ENCODE measurements at places on chromosomes 3 and 15. TPM values are rescaled to one million over a fixed set of nuclear protein-coding genes. Genes with fewer than 3 reads are reported as not detected.

- peak; percentile 11 for DNase-seq
These were observed 72.9 kb downstream of the RPL39L start for GRCh38 chr3:187066228-187066995.

DNA sequence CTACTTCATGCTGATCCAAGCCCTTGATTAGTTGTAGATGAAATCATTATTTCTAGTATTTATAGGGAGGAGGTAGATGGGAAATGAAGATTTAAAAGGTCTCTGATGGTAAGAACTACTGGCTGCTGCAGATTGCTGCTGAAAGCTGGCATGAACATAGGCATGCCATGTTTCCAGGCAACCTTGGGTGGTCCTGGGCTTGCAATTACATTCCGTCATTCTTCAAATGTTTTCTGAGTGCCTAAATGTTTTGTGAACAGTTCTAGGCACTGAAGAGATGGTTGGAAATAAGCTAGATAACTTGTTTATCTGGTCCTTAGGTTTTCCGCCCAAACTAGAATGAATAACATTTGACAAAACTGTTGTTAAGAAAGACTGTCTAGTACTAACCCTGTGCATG, 95.8 kb downstream of the KCNAB1 start:
- DNase-seq, result no peak

DNA sequence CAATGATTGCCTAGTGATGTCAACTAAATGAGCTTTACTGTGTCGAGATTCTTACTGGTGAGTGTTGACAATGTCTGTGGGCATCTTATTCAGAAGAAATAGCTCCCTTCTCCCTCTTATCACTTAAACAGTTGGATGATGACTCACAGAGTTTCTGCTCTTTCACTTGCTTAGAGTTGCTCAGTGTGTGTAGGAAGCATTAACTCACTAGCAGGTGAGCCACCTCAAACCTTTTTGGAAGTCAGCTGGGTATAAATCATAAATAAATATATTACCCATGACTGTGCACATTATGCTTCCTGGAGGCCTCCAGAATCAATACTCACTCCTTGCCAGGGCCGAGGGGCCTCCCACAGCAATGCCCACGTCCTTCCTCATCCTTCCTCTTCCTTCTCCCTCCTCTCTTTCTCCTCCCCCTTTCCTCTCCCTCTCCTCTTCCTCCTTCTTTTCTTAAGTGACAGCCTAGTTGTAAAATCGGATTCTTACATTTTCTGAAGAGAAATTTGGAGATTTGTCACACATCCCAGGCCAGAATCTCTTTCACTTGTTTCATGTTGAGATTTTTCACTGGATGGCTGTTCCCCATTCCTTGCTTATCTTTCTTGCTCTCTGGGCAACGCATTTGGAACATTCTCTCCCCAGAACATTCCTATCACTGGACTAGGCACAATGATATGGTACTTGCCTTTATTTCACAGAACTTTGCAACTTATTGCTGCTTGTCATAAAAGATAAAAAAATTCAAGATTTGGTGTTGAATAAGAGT, 17.5 kb downstream of the SHC4 start:
- peak; percentile 90 for DNase-seq

- DNase-seq, result no peak
These were observed 2.1 kb downstream of the ZNF609 start for GRCh38 chr15:64462492-64462891.

The ESYT3 gene
- polyA plus RNA-seq, result 0.03 TPM

The DET1 gene
- 5.6 TPM for polyA plus RNA-seq

- no peak for DNase-seq
These were observed 219.9 kb downstream of the GAP43 start for GRCh38 chr3:115843206-115843605.

The SCG3 gene
- 0.02 TPM for polyA plus RNA-seq

The IRAK2 gene
- 6.9 TPM for polyA plus RNA-seq

The SAXO2 gene
- polyA plus RNA-seq, result 0.14 TPM

The ERICH6 gene
- not detected for polyA plus RNA-seq

The FAM107A gene
- not detected for polyA plus RNA-seq

The NME9 gene
- not detected for polyA plus RNA-seq

GRCh38 chr3:123324880-123325765, 123.4 kb downstream of the SEC22A start:
- no peak for DNase-seq

GRCh38 chr3:30614373-30614772, 8.0 kb downstream of the TGFBR2 start:
- DNase-seq, result no peak

DNA sequence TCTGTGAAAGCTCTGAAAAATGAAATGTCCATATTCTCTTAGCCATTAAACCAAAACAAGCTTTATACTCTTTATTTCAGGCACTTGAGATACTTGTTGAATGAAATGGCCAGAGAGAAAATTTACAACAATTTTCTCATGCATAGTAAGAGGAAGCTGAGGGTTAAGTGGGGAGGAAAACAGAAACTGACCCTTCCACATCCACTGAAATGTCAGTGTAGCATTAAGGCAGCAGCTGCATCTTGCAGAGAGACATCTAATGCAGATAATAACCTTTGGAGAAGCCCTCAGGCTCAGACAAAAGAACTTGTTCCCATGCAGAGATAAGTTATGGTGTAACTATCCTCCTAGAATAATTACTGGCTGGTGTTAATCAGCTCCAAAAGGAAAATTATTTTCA, 34.0 kb downstream of the ZDHHC23 start:
- DNase-seq, result no peak

DNA sequence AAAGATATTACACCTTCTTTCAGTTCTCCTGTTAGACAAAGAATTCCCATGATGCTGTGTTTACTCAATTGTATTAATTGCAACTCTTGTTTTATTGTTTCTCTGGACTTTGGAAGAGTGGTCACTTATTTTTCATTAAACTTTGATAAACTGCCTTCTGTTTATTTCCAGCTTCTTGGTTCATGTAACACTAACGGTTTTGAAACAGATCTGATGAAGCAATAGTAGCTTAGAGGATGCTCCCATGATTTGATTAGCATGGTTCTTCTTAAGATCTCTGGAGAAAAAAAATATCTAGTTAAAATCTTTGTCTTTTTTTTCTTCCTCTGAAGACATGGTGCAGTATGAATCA, 90.1 kb downstream of the FNDC3B start:
- no peak for DNase-seq

- DNase-seq, result no peak
These were observed 93.6 kb upstream of the ATP2B2 start for GRCh38 chr3:10599017-10599416.

The STRC gene
- polyA plus RNA-seq, result 0.20 TPM

DNA sequence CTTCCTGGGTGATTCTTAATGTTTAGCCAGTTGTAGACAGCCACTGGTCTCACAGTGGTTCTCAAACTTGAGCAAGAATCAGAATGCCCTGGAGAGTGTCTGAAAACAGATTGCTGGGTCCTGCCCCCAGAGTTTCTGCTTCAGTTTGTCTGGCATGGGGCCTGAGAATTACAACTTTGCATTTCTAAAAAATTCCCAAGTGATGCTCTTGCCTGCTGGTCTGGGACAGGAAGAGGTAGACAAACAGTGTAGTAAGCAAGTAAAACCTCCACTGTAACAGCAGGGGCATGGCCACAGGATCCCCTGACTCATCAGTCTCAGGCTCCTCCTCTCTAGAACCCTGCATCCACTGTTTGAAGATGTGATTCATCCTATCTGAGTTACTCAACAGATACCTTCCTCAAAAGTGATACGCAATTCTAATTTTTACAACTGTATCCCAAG, 36.5 kb downstream of the DZIP1L start:
- peak; percentile 99 for DNase-seq

- no peak for DNase-seq
These were observed 17.5 kb downstream of the TBC1D5 start for GRCh38 chr3:17724948-17725347.

GRCh38 chr15:49148727-49149126, 6.7 kb downstream of the COPS2 start:
- no peak for DNase-seq

GRCh38 chr15:66387163-66388042, 691 bp downstream of the MAP2K1 start:
- DNase-seq, result peak; percentile 83

DNA sequence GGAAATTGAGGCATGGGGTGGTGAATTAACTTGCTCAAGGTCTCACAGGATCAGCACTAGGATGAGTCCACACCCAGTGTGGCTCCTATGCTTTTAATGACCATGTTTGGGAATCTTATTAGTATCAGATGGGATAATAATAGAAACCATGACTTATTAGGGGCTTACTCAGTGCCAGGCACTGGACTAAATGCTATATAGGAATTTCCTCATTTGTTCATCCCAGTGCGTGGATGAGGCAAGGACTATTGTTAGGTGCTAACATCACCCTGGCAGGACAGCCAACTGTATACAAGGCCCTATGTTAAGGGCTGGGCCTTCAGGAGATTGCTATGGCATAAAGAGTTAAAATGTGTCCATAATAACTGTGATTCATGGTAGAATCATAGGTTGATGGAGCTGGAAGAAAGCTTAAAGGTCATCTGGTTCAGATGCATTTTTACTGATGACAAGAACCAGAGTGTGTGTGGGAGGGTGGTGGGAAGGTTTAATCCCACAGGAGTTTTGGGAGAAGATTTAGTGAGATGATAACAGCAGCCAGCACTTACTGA, 4.7 kb upstream of the FEM1B start:
- peak; percentile 86 for DNase-seq

- DNase-seq, result peak; percentile 87
These were observed 17.0 kb downstream of the BCL2A1 start for GRCh38 chr15:79953951-79954444.

The CCR3 gene
- polyA plus RNA-seq, result not detected

The SPINT1 gene
- 1.8 TPM for polyA plus RNA-seq

The NCKIPSD gene
- polyA plus RNA-seq, result 42.3 TPM

The CGGBP1 gene
- 45.5 TPM for polyA plus RNA-seq

DNA sequence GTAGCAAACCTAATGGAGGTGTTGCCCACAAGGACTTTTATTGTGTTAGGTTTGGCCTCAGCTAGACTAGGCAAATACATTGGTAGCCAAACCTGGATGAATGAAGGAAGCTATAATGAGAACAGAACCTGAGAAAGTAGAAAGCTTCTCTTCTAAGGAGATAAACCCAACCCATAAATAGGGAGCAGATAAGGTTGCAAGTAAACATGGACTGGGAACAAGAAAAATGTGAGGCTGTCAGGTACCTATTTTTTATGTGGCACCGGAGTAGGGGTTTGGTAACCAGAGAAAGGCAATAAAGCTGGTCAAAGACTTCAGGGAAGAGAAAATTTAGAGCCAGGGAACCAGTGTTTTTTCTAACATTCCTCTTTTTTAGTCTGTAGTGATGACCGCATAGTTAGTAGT, 25.0 kb downstream of the ZNF654 start:
- no peak for DNase-seq

GRCh38 chr15:83446904-83447709, at the start of gene SH3GL3:
SH3GL3 (plus strand) TSS chr15:83447341; CDS start chr15:83447534, 193 bp downstream.
- DNase-seq, result peak; percentile 55

The PTH1R gene
- 0.56 TPM for polyA plus RNA-seq

The SECISBP2L gene
- 10.4 TPM for polyA plus RNA-seq

The LSAMP gene
- 7.9 TPM for polyA plus RNA-seq

The ALS2CL gene
- polyA plus RNA-seq, result 4.6 TPM

DNA sequence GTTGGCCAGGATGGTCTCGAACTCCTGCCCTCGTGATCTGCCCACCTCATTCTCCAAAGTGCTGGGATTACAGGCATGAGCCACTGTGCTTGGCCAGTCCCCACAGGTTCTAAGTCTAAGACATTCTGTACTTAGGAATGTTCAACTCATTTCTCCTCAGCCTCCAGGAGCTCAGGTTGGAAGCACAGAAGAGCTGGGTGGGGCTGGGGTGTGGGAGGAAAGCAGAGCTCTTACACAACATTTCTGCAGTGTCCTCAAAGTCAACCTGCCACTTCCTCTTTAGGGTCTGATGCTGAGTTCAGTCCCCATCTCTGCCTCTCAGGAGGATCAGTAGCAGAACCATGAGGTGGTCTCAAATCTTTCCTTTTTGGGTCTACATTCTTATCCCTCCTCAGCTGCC, 75.5 kb downstream of the MRPL46 start:
- DNase-seq, result no peak

The FBXL22 gene
- 0.70 TPM for polyA plus RNA-seq

Data from IMR-90 (cell line).